ENCODE measurements at places on chromosomes 16 and 17. TPM values are rescaled to one million over a fixed set of nuclear protein-coding genes. Genes with fewer than 3 reads are reported as not detected.

The PIRT gene
- not detected for total RNA-seq

The TEX19 gene
- not detected for total RNA-seq

DNA sequence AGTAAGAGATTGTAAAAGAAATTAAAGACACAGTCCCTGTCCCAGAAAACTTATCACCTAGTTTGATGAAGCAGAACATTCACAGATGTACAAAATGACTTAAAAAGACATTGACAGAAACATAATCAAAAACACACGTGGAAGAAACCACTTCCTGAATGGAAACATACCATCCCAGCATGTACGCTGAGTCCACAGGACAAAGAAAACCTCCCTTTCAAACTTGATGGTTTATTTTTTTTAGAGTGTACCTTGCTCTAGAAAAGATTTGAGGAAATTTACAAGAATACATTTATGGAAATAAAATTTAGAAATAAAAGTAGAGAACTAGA lies 140.9 kb downstream of the PMP22 start:
- no peaks in the 10 kb centered on the region for H3K36me3 ChIP-seq
- no peak overlapping the region for H3K27ac ChIP-seq
- no peaks in the 10 kb centered on the region for H3K4me1 ChIP-seq
- no peak overlapping the region for H3K4me3 ChIP-seq
- H3K27me3 ChIP-seq, result peaks cover 34% of the 10 kb centered on the region
- no peak for DNase-seq

DNA sequence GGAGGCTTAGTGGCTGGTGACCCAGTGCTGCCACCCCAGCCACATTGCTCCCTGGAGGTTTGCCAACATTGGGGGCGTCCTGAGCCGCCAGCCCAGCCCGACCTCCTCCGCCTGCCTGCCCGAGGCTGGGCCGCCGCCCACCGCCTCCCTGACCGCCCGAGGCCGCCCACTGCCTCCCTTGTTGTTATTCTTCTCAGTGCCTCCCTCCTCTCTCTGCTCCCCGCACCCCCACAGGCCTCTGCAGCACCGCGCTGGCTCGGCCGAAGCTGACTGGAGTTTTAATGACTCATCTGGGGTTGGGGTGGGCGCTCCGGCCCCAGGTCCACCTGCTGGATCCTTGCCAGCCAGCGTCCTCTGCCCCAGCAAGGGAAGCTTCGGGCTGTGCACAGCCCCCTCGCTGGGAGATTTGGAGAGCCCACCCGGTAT lies 102.5 kb downstream of the RBFOX3 start:
- H3K4me3 ChIP-seq, result no peak overlapping the region
- DNase-seq, result no peak
- no peak overlapping the region for H3K27ac ChIP-seq
- H3K27me3 ChIP-seq, result peaks cover 30% of the 10 kb centered on the region

- no peaks in the 10 kb centered on the region for H3K27me3 ChIP-seq
- peak; percentile 38 for DNase-seq
- peaks cover 41% of the 10 kb centered on the region for H3K4me1 ChIP-seq
- H3K4me3 ChIP-seq, result peak overlapping the region; percentile 70
These were observed 3.9 kb downstream of the TRPV2 start for GRCh38 chr17:16419074-16419928.

GRCh38 chr17:56926270-56926669 lies 12.4 kb upstream of the TRIM25 start:
- H3K27ac ChIP-seq, result no peak overlapping the region
- no peak for DNase-seq
- no peaks in the 10 kb centered on the region for H3K27me3 ChIP-seq
- H3K36me3 ChIP-seq, result no peaks in the 10 kb centered on the region

DNA sequence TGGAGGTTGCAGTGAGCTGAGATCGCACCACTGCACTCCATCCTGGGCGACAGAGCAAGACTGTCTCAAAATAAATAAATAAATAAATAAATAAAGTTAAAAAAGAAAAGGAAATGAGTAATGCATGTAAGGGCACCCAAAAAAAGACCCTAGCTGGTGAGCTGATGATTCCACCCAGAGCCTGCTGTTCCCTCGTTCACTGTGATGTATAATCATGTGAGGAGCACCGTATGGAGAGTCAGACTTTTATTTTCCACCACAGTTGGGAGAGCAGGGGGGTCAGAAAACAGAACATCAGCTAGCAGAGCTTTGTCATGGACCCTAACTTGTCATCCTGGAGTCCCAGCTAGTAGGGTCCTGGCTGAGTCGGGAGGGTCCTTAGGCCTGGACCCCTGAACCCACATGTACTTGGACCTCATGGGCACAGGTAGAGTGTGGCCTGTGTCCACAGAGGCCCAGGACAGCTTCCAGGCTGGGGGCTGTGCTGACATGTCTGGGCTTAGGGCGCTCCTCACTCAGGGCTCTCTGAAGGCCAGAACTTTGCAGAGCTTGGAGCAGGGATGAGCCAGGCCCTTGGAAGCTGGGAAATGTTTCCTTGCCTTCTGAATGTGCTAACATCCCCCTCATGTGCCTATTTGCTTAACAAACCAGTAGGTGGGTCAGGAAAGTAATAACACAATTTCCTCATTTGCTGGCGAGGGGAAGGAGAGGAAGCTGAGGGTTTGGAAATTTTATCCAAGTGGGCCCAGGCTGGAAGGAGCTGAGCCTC lies 18.8 kb upstream of the LASP1NB start:
- no peak for DNase-seq
- H3K27me3 ChIP-seq, result no peaks in the 10 kb centered on the region
- H3K4me3 ChIP-seq, result no peak overlapping the region
- H3K4me1 ChIP-seq, result peaks cover 8% of the 10 kb centered on the region

- peak overlapping the region; percentile 97 for H3K4me3 ChIP-seq
- peak; percentile 39 for DNase-seq
- peak overlapping the region; percentile 100 for H3K27ac ChIP-seq
- no peaks in the 10 kb centered on the region for H3K27me3 ChIP-seq
These were observed 43.4 kb upstream of the ICAM2 start for GRCh38 chr17:64063766-64064224.

DNA sequence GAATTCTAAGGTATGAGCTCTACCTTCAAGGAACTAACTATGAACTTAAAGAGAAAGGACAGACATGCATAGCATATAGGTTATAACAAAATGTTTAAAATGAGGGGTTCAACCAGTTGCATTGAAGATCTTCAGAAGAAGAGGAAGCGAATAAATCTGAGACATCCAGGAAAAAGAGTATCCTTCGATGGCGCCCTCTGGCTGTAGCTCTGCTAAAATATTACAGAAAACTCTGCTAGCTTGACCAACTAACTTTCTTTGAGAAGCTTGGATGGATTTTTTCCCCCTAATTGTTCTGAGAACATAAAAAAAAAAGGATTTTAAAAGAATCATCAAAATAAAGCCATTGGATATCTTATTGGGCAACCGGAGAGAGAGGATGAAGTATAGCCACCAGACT lies 659.9 kb upstream of the SOX9 start:
- no peaks in the 10 kb centered on the region for H3K4me1 ChIP-seq
- no peak overlapping the region for H3K4me3 ChIP-seq
- H3K27ac ChIP-seq, result no peak overlapping the region
- DNase-seq, result no peak
